Activated T-helper 1 cell treated with anti-CD3 and anti-CD28 coated beads, Interleukin-2, amount 50 U/mL, for 16 hours (primary cell): ENCODE measurements at places on chromosomes 11 and 22.

GRCh38 chr11:32433101-32433913 lies 2.0 kb downstream of the WT1 start:
- DNase-seq: no peak

GRCh38 chr11:9169595-9170295 lies 78.3 kb upstream of the SCUBE2 start:
- no peak for DNase-seq

- no peak for DNase-seq
Measured at GRCh38 chr11:119419834-119420492, 3.0 kb downstream of the THY1 start.

DNA sequence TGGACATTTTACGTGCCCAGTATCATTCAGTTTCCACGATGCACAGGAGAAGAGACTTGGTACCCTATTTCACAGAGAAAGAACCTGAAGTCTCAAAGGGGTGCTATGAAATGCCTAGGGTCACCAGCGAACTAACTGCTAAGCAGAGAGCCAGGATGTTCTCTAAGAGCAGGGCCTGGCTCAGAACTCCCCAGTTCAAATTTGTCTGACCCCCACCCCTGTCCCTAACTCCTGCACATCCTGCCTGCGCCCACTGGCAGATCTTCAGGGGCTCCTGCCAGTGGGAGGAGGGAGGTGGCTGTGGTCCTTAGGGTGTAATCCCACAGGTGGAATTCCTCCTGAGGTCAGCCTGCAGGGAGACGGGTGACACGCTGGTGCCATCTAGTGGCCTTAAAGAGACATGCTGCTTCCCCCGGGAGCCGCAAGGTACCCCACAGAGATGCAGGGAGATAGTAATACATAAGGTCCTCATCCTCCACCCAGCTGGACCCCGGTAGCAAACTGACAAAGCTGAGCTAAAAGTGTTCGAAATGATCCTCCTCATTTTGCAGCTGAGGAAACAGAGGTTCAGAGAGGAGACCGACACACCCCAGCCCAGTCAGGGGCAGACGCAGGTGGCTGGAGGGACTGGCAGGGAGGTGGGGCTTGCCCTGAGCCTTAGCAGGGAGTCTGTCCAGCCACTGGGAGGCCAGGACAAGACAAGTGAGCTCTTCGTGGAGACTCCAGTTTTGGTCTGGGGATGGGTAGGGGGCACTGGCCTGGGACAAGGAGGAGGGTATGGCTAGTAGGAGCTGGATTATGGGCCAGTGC lies 34.1 kb downstream of the MB start:
- peak; percentile 18 for DNase-seq

DNA sequence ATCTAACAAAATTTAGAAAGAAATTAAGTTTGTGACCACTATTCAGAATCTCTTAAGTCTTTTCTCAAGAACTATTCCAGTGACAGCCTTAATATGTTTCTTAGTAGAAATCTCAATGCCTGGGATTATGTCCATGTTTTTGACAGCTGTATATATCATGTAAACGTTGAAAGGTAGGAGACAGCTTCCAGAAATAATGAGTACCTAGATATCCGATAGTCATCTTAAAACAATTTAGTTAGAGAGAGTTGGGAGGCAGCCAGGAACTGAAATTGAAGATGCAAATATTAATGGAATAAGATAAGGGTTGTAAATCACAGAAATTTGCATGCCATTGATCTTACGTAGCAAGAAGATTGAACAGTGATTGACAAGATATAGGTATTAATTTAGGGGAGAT lies 955.2 kb downstream of the JRKL start:
- DNase-seq: no peak

DNA sequence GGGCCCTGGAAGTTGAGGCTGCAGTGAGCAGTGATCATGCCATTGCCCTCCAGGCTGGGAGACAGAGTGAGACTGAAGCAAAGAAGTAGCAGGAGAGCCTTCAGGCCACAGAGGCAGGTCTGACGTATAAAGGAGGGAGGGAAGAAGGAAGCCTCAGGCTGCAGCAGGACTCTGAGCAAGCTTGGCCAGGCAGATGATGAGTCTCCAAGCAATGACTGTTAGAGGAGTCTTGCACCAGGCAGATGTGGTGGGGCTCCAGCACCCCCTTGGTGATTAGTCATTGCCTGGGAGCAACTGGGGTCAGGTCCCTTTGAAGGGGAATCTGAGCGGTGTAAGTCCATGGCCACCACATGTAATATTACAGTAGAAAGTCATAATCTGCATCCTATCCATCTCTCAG lies 36.6 kb upstream of the NFAM1 start:
- no peak for DNase-seq

GRCh38 chr11:57263351-57263750 lies 26.3 kb upstream of the APLNR start:
- DNase-seq: no peak

- DNase-seq: no peak
Measured at GRCh38 chr11:87022738-87023137, 15.0 kb upstream of the TMEM135 start.

GRCh38 chr11:59545179-59546020 lies 34.1 kb downstream of the OR4D9 start:
- DNase-seq: no peak

DNA sequence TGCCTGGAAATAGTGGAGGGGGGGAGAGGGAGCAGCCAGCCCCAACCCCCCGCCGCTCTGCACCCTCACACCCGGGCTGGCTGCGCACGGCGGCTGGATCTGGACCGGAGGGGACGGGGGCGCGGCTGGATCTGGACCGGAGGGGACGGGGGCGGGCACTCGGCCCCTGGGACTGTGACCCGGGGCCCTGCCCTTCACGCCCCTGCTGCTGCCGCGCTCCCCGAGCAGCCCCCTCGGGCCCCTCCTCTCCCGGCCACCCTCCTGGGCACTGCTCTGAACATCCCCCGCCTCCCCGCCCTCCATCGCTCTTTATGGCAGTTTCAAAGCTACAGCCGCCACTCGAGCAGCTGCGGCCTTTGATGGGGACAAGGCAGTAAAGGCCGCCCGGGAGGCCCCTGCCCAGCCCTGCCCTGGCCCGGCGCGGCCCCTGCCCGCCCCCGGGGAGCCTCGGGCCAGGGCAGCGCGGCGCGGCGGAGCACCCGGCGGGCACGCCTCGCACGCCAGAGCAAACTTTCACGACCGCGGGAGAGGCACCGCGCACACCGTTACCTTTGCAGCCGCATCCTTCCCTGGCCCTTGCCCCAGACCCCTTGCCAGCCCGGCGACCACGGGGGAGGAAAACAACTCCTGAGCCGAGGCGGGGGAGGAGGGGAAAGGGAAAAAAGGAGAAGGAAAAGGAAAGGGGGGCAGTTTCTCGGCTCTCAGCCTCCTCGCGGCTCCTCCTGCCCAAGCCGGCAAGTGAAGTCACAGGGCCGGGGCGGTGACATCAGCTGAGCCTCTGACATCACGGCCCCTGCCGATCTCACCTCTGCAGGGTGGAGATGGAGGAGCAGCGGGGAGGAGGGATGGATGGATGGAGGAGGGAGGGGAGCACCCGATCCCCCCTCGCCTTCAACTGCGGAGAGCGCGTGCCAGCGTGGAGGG lies 13.1 kb upstream of the TCF20 start:
- no peak for DNase-seq

- no peak for DNase-seq
Measured at GRCh38 chr22:39719559-39720450, 149.3 kb downstream of the CACNA1I start.

- no peak for DNase-seq
Measured at GRCh38 chr11:76820184-76820566, 37.0 kb downstream of the TSKU start.

GRCh38 chr11:8282631-8283030 lies 19.0 kb upstream of the LMO1 start:
- DNase-seq: no peak

DNA sequence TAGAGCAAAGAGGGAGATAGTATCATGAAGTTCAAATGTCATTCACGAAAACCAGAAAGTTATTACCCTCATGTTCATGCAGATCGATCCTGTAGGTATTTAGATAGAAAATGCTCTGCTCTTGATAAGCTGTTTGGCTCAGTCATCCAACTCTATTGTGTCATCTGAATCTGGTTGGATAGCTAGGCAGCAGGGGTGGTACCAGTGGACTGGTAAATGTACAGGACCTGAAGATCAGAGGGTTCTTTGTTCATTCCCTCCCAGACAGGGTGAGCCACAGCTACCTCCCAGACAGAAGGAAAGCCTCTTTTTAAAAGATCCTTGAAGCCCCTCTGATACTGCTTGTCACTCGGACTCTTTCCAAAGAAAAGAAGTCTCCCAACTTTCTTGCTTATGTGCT lies 29.8 kb upstream of the DRD2 start:
- DNase-seq: no peak

DNA sequence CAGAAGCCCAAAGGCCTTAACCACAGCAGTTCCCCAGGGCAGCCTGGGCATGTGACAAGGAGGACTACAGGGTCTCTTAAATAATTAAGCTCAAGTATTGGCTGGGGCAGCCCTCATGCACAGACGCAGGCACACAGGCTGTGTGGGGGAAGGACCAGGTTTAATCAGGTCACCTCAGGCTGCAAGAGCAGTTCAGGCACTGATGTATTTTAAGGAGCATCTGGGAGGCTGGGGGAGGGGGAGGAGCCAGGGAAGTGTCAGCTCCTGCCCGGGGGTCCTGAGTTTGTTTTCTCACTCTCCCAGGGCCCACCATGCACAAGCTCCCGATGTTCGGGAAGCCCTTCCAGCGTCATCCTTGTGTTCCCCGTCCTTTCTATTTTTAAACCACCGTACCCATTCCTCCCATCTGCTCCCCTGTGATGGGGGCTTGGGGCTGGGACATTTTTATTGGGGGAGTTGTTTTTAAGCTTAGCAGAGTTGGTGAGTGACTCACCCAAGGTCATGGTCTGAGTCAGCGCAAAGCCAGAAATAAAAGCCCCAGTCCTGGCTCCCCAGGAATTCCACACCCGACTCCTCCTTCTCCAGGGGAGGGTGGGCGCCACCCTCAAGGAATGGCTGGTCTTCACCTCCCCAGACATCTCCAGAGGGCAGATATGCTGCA lies 2.4 kb downstream of the CSDC2 start:
- DNase-seq: no peak

DNA sequence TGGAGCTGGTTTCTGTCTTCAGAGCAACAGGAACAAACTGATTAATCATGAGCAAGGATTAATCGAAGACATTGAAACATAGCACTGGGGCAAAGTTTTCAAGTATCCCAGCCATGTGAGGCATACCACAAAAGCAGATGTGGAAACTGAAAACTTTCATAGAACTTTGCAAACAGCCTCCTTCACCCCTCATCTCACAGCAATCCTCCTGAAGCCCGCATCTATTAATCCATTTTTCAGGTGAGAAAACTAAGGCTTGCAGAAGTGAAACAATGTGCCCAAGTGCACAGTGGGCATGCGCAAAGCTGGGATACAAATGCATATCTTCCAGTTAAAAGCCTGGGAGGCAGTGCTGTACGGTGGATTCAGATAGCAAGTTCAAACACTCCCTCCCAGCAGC lies 58.6 kb upstream of the HMGXB4 start:
- DNase-seq: no peak

- DNase-seq: no peak
Measured at GRCh38 chr11:10923882-10924281, 66.0 kb upstream of the ZBED5 start.

DNA sequence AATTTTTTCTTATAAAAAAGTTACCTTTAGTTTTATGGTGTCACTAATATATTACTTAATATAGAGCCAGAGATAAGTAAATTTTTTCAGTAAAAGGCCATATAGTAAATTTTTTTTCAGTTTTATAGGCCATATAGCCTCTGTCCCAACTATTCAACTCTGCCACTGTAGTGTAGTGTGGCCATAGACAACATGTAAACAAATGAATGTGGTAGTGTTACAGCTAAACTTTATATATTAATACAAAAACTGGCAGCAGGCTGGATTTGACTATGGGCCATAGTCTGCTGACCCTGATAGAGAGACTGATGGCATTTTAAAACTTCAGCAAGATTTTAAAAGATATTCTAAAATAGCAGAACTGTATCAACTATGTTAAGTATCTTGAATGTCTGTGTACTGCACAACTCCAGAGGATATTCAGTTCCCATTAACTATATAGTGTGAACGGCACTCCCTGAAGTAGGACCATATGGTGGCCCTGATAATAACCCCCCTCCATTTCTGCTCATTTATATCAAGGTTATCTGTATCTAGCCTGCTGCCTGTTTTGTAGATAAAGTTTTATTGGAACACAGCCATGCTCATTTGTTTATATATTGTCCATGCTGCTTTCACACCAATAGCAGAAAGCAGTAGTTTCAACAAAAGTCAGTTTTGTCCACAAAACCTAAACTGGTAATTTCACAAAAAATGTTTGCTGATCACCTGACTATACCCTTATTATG lies 71.6 kb downstream of the PRMT3 start:
- DNase-seq: no peak

- DNase-seq: no peak
Measured at GRCh38 chr11:124627546-124627945, 4.9 kb downstream of the TBRG1 start.

DNA sequence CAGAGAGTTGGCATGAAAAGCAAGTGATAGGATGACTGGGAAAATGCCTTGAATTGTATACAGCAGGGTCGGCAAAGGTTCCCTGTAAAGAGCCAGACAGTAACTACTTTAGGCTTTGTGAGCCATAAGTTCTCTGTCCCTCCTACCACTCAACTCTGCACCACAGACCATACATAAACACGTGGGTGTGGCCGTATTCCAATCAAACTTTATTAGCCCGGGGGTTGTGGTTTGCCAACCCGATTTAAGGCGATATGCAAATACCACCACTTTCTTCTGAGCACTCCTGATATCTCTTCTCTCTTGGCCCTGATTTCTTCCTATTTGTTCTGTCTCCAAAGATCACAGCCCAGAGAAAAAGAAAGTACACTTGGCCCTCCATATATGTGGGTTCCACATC lies 87.5 kb downstream of the MN1 start:
- no peak for DNase-seq
